ENCODE measurements at places on chromosomes 4 and X. TPM values are rescaled to one million over a fixed set of nuclear protein-coding genes. Genes with fewer than 3 reads are reported as not detected.

The EXOC1L gene
- not detected for total RNA-seq

The ITIH6 gene
- total RNA-seq, result not detected

DNA sequence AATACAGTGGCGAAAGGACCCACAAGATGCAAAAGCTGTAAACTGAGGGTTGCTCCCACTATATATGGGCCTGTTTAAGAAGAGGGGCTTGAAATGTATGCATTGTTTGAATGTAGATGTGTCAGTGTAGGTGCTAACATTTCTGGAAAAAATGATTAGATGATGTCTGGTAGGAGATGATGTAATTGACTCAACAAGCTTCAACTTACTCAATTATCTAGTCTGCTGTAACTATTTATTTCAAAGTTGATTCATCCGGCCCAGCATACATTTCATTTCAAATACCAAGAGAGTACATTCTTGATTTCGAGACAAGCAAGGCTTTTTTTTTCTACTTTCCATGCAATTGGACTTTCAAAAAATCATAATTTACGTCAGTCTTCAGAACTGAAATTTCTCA is 9.3 kb upstream of the ENAM start:
- no peak for DNase-seq

- no peak for DNase-seq
These were observed 77.2 kb upstream of the IL1RAPL2 start for GRCh38 chrX:104488811-104489210.

DNA sequence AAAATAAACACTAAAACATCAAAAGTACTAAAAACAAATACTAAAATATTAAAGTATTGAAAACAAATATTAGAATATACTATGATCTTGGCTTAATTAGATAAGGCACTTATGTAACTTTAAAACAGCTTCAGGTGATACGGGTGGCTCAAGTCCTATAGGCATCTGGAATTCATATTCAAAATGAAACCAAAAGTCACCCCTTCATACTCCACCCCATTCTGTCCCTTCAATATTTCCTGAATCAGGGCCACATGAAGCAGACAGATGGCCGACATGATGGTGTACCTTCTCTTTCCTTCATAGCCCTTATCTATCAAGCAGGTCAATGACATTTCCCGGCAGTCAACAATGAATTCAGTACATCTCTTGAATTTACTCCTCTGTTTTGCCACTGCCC is 71.9 kb upstream of the MAGEB10 start:
- DNase-seq, result no peak

The COL4A6 gene
- total RNA-seq, result 26.8 TPM

DNA sequence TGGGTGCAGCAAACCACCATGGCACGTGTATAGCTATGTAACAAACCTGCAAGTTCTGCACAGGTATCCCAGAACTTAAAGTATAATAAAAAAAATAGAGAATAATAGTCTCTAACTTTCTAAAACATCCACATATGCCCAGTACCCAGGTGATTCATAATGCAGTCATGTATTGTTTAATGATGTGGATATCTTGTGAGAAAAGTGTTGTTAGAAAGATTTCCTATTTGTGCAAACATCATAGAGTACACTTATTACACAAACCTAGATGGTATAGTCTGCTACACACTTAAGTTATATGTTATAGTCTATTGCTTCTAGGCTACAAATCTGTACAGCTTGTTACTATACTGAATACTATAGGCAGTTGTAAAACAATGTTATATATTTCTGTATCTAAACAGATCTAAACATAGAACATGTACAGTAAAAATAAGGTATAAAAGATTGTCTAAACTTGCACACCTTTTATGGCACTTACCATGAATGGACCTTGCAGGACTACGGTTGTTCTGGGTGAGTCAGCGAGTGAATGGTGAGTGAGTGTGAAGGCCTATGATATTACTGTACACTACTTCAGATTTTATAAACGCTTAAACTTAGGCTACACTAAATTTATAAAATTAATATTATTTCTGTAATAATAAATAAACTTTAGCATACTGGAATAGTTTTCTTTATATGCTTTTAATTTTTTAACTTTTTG is 232.2 kb upstream of the SLIT2 start:
- DNase-seq, result no peak

DNA sequence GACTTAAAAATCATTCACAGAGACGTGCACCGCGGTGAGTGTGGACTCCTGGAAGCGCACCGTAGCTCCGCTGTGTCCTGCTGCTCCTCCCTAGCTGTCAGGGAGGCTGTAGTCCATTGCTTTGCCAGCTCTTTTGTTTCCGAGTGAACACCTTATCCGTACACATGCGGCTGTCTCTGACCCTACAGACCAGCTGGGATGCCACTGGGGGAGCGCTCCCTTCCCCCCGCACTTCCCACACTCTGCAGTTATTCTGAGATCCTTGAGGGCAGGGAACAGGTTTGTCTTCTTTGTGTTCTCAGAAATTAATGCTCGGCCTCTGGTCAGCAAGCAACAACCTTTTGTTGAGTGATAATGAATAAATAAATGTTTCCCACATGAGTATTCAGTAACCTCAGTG is 33.7 kb upstream of the MSANTD1 start:
- DNase-seq, result no peak
